OCI-M1 (cell line): ENCODE measurements at places on chromosomes 13 and 19.
A peak's percentile ranks its signal among the peaks of the same experiment; 100 is the strongest.

DNA sequence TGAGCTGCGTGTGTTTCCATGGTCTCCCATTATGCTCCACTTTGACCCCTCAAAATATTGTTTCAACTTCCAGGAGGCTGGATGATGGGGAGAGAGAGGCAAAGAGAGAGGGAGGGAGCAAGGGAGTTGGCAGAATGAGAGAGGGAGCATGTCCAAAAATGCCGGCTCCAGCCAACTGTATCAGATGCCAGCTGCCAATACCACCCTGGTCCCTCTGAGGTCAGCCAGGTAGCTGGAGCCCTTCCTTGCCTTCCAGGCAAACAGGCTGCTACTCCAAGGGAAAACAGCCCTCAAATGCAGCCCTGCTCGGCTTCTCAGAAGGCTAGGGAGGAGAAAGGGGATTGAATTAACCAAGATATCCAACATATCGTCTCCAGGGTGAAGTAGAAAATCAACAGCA is 440.0 kb downstream of the TSHZ3 start:
- DNase-seq, result no peak

GRCh38 chr13:109647053-109647452 is 139.3 kb downstream of the IRS2 start:
- DNase-seq, result no peak

DNA sequence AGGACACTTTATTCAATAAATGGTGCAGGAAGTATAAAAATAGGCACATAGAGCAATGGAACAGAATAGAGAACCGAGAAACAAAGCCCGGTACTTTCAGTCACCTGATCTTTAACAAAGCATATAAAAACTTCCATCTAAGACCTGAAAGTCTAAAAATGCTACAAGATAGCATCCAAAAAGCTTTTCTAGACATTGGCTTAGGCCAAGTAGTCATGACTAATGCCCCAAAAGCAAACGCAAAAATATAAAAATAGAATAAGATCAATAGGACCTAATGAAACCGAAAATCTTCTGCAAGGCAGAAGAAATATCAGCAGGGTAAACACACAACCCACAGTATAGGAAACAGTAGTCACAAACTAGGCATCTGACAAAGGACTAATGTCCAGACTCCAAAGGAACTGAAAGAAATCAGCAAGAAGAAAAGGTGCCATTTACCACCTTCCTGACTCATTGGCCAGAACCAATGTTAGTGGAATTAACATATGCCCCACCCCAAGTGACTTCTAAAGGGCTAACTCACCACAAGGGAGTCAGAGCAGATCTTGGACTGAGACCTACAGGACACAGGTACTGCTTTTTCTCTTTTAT is 40.8 kb upstream of the CEACAM21 start:
- DNase-seq, result no peak

DNA sequence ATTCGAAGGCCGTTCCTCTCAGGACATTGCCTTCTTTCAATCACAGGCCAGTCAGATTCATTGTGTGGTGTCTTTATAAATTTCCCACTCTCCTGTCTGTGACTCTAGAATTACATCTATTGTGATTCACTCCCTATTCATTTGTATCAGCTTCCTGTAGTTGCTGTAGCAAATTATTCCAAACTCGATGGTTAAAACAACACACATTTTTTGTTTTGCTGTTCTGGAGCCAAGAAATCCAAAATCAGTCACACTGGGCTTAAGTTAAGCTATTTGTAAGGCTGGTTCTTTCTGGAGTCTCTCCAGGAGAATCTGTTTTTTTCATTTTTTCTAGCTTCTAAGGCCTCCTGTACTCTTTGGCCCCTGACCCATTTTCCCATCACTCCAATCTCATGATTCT is 1487.0 kb upstream of the SLC10A2 start:
- DNase-seq, result no peak

- DNase-seq, result no peak
These were observed 1421.5 kb upstream of the SPRY2 start for GRCh38 chr13:81762449-81762848.

- no peak for DNase-seq
These were observed 216.5 kb downstream of the TSHZ3 start for GRCh38 chr19:31132753-31133110.

DNA sequence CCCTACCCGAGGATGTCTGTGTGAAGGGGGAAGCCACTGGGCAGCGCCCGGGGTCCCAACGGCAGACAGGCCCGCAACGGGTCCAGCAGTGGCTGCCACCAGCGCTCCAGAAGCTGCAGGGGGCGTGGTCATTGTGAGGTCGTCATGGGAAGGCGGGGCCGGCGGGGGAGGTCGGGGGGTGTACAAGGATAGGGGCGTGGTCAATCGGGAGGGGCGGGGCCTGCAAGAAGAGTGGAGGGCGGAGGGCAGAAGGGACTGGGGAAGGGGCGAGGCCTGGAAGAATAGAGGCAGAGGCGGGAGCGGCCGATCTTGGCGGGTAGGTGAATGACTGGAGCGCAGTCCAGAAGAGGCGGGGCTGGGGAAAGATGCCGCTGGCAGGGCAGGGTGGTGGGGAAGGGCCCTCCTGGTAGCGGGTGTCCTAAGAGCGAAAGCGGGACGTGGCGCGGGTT is 4.4 kb downstream of the FUZ start:
- peak; percentile 15 for DNase-seq

DNA sequence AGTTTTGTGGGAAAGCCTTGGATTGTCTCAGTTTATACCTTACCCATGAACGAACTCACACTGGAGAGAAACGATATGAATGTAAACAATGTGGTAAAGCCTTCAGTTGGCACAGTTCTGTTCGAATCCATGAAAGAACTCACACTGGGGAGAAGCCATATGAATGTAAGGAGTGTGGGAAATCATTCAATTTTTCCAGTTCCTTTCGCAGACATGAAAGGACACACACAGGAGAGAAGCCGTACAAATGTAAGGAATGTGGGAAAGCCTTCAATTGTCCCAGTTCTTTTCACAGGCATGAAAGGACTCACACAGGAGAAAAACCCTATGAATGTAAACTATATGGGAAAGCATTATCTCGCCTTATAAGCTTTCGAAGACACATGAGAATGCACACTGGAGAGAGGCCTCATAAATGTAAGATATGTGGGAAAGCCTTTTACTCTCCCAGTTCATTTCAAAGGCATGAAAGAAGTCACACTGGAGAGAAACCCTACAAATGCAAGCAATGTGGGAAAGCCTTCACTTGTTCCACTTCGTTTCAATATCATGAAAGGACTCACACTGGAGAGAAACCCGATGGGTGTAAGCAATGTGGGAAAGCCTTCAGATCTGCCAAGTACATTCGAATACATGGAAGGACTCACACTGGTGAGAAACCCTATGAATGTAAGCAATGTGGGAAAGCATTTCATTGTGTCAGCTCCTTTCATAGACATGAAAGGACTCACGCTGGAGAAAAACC is 7.5 kb upstream of the ZNF440 start:
- DNase-seq, result no peak

GRCh38 chr13:45799451-45799850 is 52.1 kb downstream of the SIAH3 start:
- DNase-seq, result no peak

GRCh38 chr19:45773384-45773783 is 4.3 kb upstream of the SIX5 start:
- peak; percentile 18 for DNase-seq

DNA sequence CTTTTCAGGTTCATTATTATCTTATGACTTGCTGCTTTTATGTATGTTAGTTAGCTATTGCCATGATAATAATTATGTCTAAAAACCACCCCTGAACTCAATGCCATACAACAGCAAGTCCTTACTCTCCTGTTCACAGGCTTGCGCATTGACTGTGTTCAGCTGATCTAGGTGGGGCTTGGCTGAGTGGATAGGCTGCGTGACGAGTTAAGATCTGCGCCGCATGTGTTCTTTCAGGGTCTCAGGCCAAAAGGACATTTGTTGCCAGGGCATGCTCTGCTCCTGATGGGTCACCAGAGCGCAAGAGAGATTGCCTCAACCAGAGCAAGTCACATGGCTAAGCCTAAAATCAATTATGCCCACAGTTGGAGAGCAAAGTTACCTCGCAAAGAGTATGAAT is 859 bp downstream of the ZNF568 start:
- DNase-seq, result peak; percentile 83

DNA sequence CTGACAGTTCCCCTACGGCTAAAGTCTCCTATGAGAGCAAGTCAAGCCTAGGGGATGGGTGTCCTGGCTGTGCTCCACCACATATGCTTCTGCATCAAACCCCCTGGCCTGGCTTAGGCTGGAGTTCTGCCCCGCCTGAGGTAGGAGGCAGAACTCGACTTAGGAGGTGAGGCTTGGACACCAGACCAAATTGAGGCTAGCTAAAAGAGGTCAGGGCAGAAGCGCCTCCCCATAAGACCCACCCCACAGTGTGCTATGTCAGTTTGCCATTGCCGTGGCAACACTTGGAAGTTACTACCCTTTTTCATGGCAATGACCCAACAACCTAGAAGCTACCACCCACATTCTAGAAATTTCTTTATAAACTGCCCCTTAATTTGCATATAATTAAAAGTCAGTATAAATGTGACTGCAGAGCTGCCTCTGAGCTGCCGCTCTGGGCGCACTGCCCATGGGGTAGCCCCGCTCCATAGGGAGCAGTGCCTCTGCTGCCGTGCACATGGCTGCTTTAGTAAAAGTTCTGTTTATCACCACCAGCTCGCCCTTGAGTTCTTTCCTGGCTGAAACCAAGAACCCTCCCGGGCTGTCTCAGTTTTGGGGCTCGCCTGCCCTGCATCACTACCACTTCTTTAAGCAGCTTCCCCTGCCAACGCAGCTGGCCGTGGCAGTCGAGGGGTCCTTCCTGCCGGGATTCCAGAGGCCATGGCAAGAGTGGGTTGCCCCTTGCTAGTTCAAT is 20.2 kb downstream of the AP1M1 start:
- DNase-seq, result no peak

DNA sequence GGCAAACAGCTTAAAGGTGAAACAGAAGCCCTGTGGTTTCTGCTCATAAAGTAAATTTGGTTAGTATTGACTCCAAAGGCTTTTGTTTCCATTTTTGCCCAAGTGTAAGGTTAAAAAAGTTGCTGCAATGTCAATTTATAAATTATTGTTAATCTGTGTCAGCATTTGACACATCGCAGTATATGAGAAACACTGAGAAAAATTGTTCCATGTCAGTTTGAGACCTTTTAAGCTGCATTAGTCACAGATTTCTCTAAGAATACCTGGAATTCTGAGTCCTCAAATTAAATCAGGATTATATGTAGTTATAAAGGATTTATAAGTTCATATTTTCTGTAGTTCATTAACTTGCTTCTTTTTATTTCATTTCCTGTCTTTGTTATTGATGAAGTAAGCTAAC is 78.8 kb downstream of the FGF14 start:
- no peak for DNase-seq

- no peak for DNase-seq
These were observed 588.3 kb upstream of the SLITRK1 start for GRCh38 chr13:84470528-84470927.

- DNase-seq, result no peak
These were observed 4.5 kb upstream of the FCGRT start for GRCh38 chr19:49507803-49508494.

- no peak for DNase-seq
These were observed 19.3 kb upstream of the DOCK9 start for GRCh38 chr13:98997011-98997730.

GRCh38 chr19:4295972-4296771 is 6.0 kb downstream of the TMIGD2 start:
- no peak for DNase-seq

GRCh38 chr13:30832845-30833332 is 73.2 kb upstream of the MEDAG start:
- no peak for DNase-seq

- DNase-seq, result no peak
These were observed 265.7 kb downstream of the DLEU7 start for GRCh38 chr13:50577806-50578205.

GRCh38 chr13:113060557-113061270 is 44.9 kb upstream of the F7 start:
- no peak for DNase-seq

DNA sequence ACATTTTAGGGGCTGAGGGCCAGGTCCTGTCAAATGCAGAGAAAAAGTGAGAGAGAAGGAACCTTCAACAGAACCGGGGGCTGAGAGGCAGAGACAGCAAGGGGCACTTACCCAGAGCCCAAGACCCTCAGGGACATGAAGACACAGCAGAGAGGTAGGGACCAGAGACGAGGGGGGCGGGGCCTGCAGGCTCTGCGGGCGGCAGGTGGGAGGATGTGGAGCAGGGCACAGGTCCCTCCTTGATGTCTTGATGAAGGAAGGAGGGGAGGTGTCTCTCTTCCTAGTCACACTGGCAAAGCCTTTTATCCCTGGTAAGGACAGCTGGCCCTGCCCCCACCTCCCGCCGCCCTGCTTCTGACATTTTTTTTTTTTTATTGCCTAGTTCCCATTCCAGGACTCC is at the start of gene KLK14:
KLK14 (minus strand) TSS at position 277 of the 400 bp plus-strand sequence; CDS start at position 4, 273 bp downstream.
- DNase-seq, result no peak

DNA sequence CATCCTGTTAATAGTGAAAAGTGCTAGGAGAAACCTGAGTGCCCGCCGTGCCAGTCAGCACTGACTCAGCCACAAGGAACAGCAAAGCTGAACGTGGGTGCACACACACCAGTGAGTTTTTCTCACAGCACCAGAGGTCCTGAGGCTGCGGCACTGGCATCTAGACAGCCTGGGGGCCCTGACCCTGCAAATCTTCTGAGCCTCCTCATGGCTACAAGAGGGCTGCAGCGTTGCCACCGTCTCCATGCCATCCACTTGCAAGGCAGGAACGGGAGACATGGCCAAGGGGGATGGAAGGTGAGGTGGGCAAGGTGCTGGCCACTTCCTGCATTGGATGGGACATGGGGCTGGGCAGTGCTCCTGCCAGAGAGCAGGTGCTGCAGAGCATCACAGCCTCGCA is 211.2 kb upstream of the SOX1 start:
- no peak for DNase-seq

DNA sequence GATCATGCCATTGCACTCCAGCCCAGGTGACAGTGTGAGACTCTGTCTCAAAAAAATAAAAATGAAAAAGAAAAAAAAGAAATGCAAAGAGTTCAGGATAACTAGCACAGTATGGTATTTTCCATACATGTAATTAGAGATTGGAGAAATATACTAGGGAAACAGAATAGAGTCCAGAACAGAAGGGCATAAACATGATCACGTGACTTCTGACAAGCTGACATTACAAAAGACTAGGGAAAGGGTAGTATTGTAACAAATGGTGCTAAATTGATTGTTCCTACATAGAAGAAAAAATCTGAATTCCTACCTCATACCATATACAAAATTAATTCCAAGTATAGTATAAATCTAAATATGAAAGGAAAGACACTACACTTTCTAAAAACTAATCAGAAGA is 1.3 kb upstream of the NLRP5 start:
- no peak for DNase-seq
